ENCODE measurements at places on chromosomes 1 and 21. TPM values are rescaled to one million over a fixed set of nuclear protein-coding genes. Genes with fewer than 3 reads are reported as not detected.

- no peak for DNase-seq
Measured at GRCh38 chr1:150466964-150467363, 20.3 kb upstream of the TARS2 start.

- DNase-seq, result no peak
Measured at GRCh38 chr21:34042735-34043134, 30.6 kb upstream of the MRPS6 start.

DNA sequence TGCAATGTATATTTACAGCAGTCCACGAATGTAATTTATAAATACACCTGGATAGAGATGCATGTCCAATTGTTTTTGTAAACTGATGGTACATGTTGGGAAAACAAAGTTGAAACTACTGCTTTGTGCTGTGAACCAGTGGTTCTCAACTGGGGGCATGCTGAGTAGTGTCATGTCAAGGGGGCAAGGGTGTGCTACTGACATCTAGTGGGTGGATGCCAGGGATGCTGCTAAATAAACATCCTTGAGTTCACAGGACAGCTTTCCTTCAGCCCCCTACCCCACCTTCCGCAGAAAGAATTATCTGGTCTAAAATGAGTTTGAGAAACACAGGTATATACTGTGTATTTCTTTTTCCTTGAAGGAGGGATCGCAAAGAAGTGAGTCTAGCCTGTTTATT, 95.9 kb downstream of the RASAL2 start:
- DNase-seq, result peak; percentile 22

DNA sequence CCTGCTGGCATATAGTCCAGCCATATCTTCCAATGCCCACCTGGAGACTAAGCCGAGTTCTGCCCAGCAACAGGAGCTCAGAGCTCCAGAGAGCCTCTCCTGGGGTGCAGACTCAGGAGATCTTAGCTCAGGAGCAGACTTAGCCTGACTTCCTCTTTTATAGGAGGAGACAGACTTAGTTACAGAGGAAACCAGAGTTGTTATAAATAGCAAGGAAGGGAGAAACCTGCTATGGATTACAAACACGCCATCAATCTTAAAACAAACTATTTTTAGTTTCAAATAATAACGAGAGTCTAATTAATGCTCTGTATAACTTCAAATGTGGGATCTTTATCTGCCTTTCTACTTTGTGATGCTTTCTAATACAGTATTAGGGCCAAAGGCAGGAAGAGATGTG, 3.3 kb upstream of the KIF21B start:
- DNase-seq, result no peak

GRCh38 chr1:30460661-30461060, 262.7 kb downstream of the MATN1 start:
- DNase-seq, result no peak

DNA sequence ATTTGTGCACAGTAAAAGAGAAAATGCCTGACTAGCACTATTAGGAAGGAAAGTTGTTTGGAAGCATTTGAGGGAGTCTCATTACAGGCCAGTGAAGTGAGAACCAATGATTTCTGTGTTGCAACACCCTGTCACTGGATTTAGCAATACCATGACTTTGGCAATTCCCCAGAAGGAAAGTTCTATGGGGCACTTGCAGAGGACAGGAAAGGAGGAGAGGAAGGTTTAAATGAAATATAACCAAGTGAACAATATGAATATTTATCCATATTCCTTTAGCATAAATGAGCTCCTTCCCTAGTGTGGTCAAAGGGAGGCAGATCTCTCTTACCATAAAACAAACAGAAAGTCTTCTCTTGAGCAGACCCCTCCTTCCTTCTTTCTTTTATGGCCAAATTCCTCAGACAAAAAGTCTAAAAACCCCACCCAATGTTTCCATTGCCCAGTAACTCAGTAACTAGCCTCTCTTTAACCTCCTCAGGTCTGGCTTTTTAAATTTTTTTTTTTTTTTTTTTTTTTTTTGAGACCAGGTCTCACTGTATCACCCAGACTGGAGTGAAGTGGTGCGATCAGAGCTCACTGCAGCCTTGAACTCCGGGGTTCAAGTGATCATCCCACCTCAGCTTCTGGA, 5.5 kb downstream of the TLR5 start:
- peak; percentile 87 for DNase-seq

- peak; percentile 32 for DNase-seq
Measured at GRCh38 chr1:92923664-92924063, 37.6 kb downstream of the DIPK1A start.

DNA sequence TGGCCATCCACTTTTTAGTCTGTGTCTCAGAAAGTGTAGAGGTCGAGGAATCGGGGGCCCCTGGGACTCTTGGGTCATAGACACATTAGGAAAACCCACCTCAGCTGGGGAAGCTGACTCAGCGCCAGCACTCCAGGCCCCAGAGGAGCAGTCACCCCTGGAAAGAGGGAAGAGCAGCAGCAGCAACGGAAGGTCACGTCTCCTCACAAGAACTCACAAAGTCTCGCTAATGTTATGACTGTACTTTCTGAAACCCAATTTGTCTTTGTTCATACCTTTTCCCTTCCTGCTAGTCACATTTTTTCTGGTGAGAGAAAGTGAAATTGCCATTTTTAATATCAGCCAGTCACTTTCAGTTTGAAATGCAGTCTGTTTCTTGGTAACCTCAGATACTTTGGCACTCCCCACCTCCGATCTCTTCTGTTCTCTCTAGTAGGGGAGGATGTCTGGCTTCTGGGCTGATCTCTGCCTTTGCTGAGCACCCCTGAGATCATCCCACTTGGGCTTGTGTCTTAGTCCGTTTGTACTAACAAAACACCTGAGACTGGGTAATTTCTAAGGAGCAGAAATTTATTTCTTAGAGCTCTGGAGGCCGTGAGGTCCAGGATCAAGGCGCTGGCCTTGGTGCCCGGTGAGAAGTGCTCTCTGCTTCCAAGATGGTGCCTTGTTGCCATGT, 6.0 kb upstream of the NLRP3 start:
- DNase-seq, result no peak

Gene TP73
- 0.18 TPM for total RNA-seq

Gene KRTAP11-1
- not detected for total RNA-seq

Gene DIRAS3
- total RNA-seq, result 1.2 TPM

Gene TRPM2
- 0.08 TPM for total RNA-seq

Gene PGLYRP4
- total RNA-seq, result not detected

Gene ABL2
- total RNA-seq, result 29.0 TPM

Gene KCNJ6
- not detected for total RNA-seq
